ENCODE measurements at places on chromosomes 2 and 18. TPM values are rescaled to one million over a fixed set of nuclear protein-coding genes. Genes with fewer than 3 reads are reported as not detected.

ANKRD62 gene
- not detected for total RNA-seq

AMER3 gene
- total RNA-seq, result not detected

GRCh38 chr2:17800693-17801458 lies 15.4 kb upstream of the MSGN1 start:
- no peaks in the 10 kb centered on the region for H3K4me1 ChIP-seq
- DNase-seq, result no peak
- peaks cover 14% of the 10 kb centered on the region for H3K27me3 ChIP-seq
- no peaks in the 10 kb centered on the region for H3K36me3 ChIP-seq
- no peak overlapping the region for H3K27ac ChIP-seq
- no peak overlapping the region for H3K4me3 ChIP-seq

- no peak overlapping the region for H3K27ac ChIP-seq
- peak overlapping the region; percentile 48 for H3K4me3 ChIP-seq
- H3K27me3 ChIP-seq, result peaks cover 86% of the 10 kb centered on the region
Observed at GRCh38 chr2:70901227-70902066, 34.3 kb upstream of the ATP6V1B1 start.

DNA sequence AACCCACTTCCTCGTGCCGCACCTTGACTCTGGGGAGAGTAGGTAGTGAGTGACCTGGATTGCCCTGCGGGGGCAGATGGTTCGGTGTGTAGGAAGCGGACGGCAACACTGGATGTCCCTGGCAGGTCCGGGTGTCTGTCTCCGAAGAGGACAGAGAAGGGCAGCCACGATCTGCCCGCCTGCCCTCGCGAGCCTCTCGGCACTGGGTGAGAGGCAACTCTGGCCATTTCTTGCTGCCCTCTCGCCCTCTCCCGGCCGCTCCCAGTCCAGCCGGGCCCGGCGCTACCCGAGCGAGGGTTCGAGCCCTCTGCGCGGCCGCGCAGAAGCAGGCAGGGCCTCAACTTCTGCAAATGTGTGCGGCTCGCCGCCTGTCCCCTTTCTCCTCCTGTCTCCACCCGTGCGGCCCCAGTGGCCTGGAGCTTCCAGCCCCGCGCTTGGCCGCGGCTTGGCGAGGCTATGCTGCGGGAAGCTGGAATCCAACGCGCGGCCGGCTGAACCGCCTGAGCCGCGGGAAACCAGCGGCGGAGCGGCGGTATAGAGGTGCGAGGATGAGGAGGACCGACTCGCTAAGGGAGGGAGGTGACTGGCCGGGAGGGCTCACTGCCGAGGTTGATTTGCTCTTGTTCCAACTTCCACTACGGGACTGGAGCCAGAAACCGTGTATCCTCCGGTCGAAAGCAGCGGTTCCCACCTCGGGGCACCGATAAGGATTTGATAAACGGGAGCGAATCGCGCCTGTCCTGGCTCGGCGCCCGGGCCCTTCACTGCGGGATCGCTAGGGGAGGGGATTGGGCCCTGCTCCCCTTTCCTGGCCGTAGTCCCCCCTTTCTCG lies 1.5 kb downstream of the EPAS1 start:
- H3K36me3 ChIP-seq, result no peaks in the 10 kb centered on the region
- no peak overlapping the region for H3K27ac ChIP-seq
- DNase-seq, result peak; percentile 51

- H3K36me3 ChIP-seq, result peaks cover 22% of the 10 kb centered on the region
- no peaks in the 10 kb centered on the region for H3K27me3 ChIP-seq
- no peak overlapping the region for H3K27ac ChIP-seq
- H3K4me1 ChIP-seq, result no peaks in the 10 kb centered on the region
- H3K4me3 ChIP-seq, result no peak overlapping the region
Observed at GRCh38 chr2:18588049-18588448, 1.3 kb downstream of the NT5C1B start.

Measured in activated CD4-positive, alpha-beta T cell treated with anti-CD3 and anti-CD28 coated beads for 36 hours (primary cell).